Activated CD4-positive, alpha-beta T cell treated with anti-CD3 and anti-CD28 coated beads for 36 hours (primary cell): ENCODE measurements at places on chromosomes 2 and 18. TPM values are rescaled to one million over a fixed set of nuclear protein-coding genes. Genes with fewer than 3 reads are reported as not detected.

Gene GPBAR1
- total RNA-seq, result 0.40 TPM

Gene ZNF396
- 1.1 TPM for total RNA-seq

Gene EN1
- total RNA-seq, result not detected

Gene GPR45
- not detected for total RNA-seq

Gene VSNL1
- total RNA-seq, result not detected

Gene SRD5A2
- total RNA-seq, result not detected

Gene TMEM163
- not detected for total RNA-seq

Gene DAPL1
- not detected for total RNA-seq

Gene DSEL
- 0.04 TPM for total RNA-seq

Gene PLGLB1
- 1.3 TPM for total RNA-seq

Gene SLC23A3
- 1.2 TPM for total RNA-seq

Gene SRBD1
- 19.2 TPM for total RNA-seq

Gene CERKL
- not detected for total RNA-seq

Gene GKN1
- not detected for total RNA-seq

Gene STK36
- total RNA-seq, result 19.3 TPM

Gene TGOLN2
- 84.0 TPM for total RNA-seq

Gene TNFRSF11A
- total RNA-seq, result 9.3 TPM

Gene ERFE
- 0.39 TPM for total RNA-seq

Gene INHA
- total RNA-seq, result not detected

Gene GPR55
- total RNA-seq, result 4.0 TPM

Gene CRYGC
- not detected for total RNA-seq

Gene WNT10A
- 5.4 TPM for total RNA-seq

Gene ALPP
- total RNA-seq, result not detected

Gene FAM228B
- total RNA-seq, result 5.2 TPM

Gene TNFAIP6
- not detected for total RNA-seq

Gene PELI1
- total RNA-seq, result 29.7 TPM

Gene C18orf63
- not detected for total RNA-seq

Gene POTEC
- not detected for total RNA-seq

Gene TTN
- 1.6 TPM for total RNA-seq

Gene ASPRV1
- total RNA-seq, result 0.73 TPM

Gene PLCD4
- total RNA-seq, result 0.18 TPM

Gene PIEZO2
- total RNA-seq, result not detected

Gene ERMN
- 1.0 TPM for total RNA-seq

Gene ACTR1B
- total RNA-seq, result 92.0 TPM

Gene SKOR2
- total RNA-seq, result 0.14 TPM

Gene C18orf54
- total RNA-seq, result 9.9 TPM

Gene VWC2L
- total RNA-seq, result not detected

Gene OLA1
- 157 TPM for total RNA-seq

Gene LDLRAD4
- 32.2 TPM for total RNA-seq

Gene TNS1
- total RNA-seq, result 0.88 TPM

Gene FMNL2
- 3.3 TPM for total RNA-seq
